ENCODE measurements at places on chromosomes 3 and 15. TPM values are rescaled to one million over a fixed set of nuclear protein-coding genes. Genes with fewer than 3 reads are reported as not detected.

RPSA gene
- 953 TPM for total RNA-seq

MYLK gene
- 5.3 TPM for total RNA-seq

RETNLB gene
- not detected for total RNA-seq

DLG1 gene
- total RNA-seq: 137 TPM

NANOGP8 gene
- not detected for total RNA-seq

Data from parietal lobe (tissue), 2 donors.